T-cell (primary cell): ENCODE measurements at places on chromosomes 2 and 18.

GRCh38 chr2:43906448-43907109, 67.8 kb downstream of the ABCG8 start:
- H3K4me1 ChIP-seq: no peaks in the 10 kb centered on the region
- no peaks in the 10 kb centered on the region for H3K36me3 ChIP-seq
- H3K27me3 ChIP-seq: no peaks in the 10 kb centered on the region
- no peak for DNase-seq
- no peak overlapping the region for H3K27ac ChIP-seq
- H3K4me3 ChIP-seq: no peak overlapping the region

GRCh38 chr18:31581498-31582197, 10.0 kb upstream of the TTR start:
- DNase-seq: no peak
- no peaks in the 10 kb centered on the region for H3K36me3 ChIP-seq
- no peaks in the 10 kb centered on the region for H3K27me3 ChIP-seq

DNA sequence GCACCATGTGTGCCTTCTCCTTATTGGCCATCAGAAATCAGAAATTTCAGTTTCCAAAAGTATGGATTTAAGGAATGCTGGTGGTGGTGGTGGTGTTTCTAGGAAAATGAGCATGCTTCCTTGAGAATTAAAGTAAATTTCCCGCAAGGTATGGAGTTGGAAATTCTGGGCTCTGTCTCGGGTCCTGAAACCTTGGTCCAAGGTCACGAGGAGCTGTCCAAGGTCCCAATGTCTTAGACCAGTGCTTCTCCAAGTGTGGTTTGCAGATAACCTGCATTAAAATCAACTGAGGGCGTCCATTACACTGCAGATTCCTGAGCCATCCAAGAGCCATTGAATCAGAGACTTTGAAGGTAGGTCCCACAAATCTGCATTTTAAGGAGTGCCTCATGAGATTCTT, 210.9 kb upstream of the PKDCC start:
- DNase-seq: no peak
- no peak overlapping the region for H3K4me3 ChIP-seq
- H3K4me1 ChIP-seq: peaks cover 17% of the 10 kb centered on the region
- peaks cover 2% of the 10 kb centered on the region for H3K27me3 ChIP-seq

DNA sequence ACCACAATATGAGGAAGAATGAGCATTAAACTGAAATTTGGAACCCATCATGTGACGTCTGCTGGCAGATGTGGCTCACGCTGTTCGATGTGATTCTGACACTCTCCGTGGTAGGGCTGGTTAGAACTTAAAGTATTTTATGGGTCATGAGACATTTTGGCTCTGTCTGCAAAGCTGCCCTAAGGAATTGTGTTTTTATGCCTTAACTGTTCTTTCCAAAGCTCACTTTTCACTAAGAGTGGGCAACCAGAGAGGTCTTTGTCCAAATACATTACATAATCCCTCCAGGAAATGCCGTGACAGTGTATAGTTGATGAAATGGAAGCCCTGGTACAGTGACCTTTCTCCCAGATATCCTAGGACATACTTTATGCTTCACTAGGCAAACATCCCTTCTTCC, 119.1 kb downstream of the AQP4 start:
- H3K4me3 ChIP-seq: no peak overlapping the region
- H3K4me1 ChIP-seq: no peaks in the 10 kb centered on the region
- peaks cover 3% of the 10 kb centered on the region for H3K27me3 ChIP-seq
- no peak overlapping the region for H3K27ac ChIP-seq
- H3K36me3 ChIP-seq: no peaks in the 10 kb centered on the region

GRCh38 chr2:236824836-236825235, 255.2 kb downstream of the ACKR3 start:
- peaks cover 4% of the 10 kb centered on the region for H3K27me3 ChIP-seq
- H3K4me1 ChIP-seq: no peaks in the 10 kb centered on the region
- H3K36me3 ChIP-seq: no peaks in the 10 kb centered on the region
- no peak overlapping the region for H3K27ac ChIP-seq
- no peak for DNase-seq
- H3K4me3 ChIP-seq: no peak overlapping the region

- no peak for DNase-seq
- H3K27me3 ChIP-seq: no peaks in the 10 kb centered on the region
- no peaks in the 10 kb centered on the region for H3K36me3 ChIP-seq
Measured at GRCh38 chr2:146992057-146992456, 852.8 kb upstream of the ACVR2A start.

DNA sequence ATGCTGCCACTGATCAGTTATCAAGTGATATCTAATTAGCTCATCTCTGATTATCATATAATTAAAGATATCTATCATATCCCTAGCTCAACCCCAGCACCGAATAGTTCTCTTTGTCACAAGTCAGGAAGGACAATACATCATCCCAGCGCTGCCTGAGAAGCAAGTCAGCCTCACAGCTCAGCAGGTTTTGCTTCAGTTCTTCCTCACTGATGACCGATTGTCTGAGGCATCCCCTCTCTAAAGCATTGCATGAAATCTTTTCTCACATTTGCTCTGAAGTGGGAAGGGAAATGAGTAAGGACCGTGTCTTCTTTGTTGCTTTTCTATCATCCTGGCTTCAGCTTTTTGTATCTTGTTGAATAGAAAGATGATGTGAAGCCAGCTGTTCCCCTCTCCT, 247.9 kb downstream of the CMPK2 start:
- H3K4me3 ChIP-seq: no peak overlapping the region
- H3K27ac ChIP-seq: no peak overlapping the region
- no peak for DNase-seq
- H3K4me1 ChIP-seq: no peaks in the 10 kb centered on the region
- H3K36me3 ChIP-seq: no peaks in the 10 kb centered on the region

DNA sequence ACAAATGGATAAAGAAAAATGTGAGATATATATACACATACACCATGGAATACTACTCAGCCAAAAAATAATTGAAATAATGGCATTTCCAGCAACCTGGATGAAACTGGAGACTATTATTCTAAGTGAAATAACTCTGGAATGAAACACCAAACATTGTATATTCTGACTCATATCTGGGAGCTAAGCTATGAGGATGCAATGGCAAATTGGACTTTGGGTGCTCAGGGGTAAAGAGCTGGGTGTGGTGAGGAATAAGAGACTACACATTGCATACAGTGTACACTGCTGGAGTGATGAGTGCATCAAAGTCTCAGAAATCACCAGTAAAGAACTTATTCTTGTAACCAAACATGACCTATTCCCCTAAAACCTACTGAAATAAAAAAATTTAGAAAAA, 636.0 kb upstream of the LRATD1 start:
- no peaks in the 10 kb centered on the region for H3K4me1 ChIP-seq
- H3K4me3 ChIP-seq: no peak overlapping the region
- no peak overlapping the region for H3K27ac ChIP-seq
- no peaks in the 10 kb centered on the region for H3K36me3 ChIP-seq
- DNase-seq: no peak

GRCh38 chr2:158088093-158088492, 13.6 kb upstream of the UPP2 start:
- no peak for DNase-seq
- H3K36me3 ChIP-seq: no peaks in the 10 kb centered on the region
- H3K4me3 ChIP-seq: no peak overlapping the region
- H3K27ac ChIP-seq: no peak overlapping the region
- H3K4me1 ChIP-seq: no peaks in the 10 kb centered on the region

- H3K36me3 ChIP-seq: no peaks in the 10 kb centered on the region
- H3K27me3 ChIP-seq: no peaks in the 10 kb centered on the region
- no peak for DNase-seq
Measured at GRCh38 chr2:88038263-88039105, 17.1 kb downstream of the KRCC1 start.

GRCh38 chr2:164903204-164903603, 52.1 kb downstream of the SLC38A11 start:
- no peak overlapping the region for H3K27ac ChIP-seq
- H3K27me3 ChIP-seq: no peaks in the 10 kb centered on the region
- no peak for DNase-seq
- H3K4me1 ChIP-seq: no peaks in the 10 kb centered on the region
- no peak overlapping the region for H3K4me3 ChIP-seq
- H3K36me3 ChIP-seq: no peaks in the 10 kb centered on the region

DNA sequence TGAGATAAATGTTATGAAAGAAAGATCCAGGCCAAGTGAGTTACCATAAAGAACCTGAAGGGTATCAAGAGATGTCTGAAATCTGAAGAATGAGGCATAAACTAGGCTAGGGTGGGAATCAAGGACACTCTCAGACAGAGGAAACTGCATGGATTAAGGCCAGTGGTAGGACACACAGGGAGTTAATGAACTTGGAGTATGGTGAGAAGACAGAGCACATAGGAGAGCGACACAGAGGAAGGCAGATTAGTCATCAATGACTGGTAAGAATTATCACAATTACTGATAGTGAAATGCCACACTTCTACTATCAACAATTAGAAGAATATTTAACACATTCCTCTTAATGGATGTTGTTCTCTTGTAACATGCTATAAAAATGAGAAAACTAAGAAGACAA, 76.9 kb downstream of the TTC21B start:
- H3K36me3 ChIP-seq: peaks cover 21% of the 10 kb centered on the region
- no peak for DNase-seq
- H3K27me3 ChIP-seq: no peaks in the 10 kb centered on the region
- H3K27ac ChIP-seq: peak overlapping the region; percentile 4
- peaks cover 3% of the 10 kb centered on the region for H3K4me1 ChIP-seq

DNA sequence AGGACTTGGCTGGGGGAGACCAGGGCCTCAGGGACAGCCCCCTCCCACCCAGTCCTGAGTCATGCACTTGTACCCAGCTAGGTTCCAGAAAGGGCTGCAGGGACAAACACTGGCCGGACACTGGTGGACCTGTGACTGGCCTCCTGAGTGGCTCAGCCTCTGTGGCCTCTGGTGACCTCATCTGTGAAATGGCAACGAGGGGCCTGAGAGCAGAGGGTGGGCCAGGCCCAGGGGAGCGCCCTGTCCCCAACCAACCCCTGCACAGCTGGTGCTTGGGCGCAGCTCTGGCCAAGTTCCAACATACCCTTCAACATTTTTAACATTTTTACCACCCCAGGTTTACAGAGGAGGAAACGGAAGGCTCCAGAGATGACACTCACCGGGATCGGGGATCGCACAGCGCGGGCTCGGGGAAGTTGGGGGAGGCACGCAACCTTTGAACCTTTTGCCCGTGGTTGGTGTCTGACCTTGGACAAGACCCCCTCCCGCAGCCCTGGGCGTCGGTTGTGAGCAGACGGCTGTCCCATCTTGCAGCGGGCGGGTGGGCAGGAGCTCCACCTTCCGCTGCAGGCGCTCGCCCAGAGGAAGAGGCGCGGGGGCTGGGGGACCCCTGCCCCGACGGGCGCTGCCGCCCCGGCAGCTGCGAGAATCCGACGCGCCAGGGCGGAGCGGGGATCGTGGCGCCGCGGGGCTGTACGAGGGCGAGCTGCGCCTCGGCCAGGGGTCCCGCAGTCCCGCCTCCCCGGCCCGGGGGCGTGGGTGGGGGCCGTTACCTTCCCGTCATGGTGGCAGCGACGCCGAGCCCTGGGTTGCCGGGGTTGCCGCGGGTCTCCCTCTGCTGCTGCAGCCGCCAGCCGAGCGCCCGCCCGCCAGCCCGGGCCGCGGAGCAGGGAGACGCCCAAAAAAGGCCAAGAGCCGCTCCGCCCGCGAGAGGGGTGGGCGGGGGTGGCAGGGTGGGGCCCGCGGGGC, 805 bp downstream of the LIMS2 start:
- DNase-seq: no peak
- H3K4me1 ChIP-seq: no peaks in the 10 kb centered on the region

DNA sequence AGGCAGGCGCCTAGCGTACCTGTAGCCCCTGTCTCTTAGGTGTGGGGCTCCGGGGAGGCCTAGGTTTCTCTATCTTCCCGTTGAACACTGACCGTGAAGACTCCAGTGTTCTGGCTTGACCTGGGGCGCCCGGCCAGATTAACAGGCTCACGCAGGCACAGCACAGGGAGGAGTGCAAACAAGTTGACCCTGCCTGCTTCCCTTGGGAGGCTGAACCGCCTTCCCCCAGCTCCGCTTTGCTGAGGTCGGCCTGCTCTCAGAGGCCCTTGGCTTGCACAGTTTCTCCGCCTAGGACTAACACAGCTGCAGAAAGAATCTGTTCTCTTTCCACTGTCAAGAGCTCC, 567 bp downstream of the PCYOX1 start:
- H3K27me3 ChIP-seq: no peaks in the 10 kb centered on the region
- no peak overlapping the region for H3K27ac ChIP-seq

- H3K27me3 ChIP-seq: no peaks in the 10 kb centered on the region
- H3K4me3 ChIP-seq: peak overlapping the region; percentile 23
- H3K4me1 ChIP-seq: peaks cover 33% of the 10 kb centered on the region
- H3K36me3 ChIP-seq: no peaks in the 10 kb centered on the region
- DNase-seq: no peak
- H3K27ac ChIP-seq: peak overlapping the region; percentile 58
Measured at GRCh38 chr2:239295377-239296019, 105.3 kb downstream of the HDAC4 start.
